ENCODE measurements at places on chromosomes 2 and 18. TPM values are rescaled to one million over a fixed set of nuclear protein-coding genes. Genes with fewer than 3 reads are reported as not detected.

SLC9A4 gene
- not detected for polyA plus RNA-seq

COL6A3 gene
- polyA plus RNA-seq: 0.82 TPM

FEV gene
- polyA plus RNA-seq: not detected

NT5DC4 gene
- not detected for polyA plus RNA-seq

LYPD6B gene
- polyA plus RNA-seq: not detected

UGT1A5 gene
- not detected for polyA plus RNA-seq

DNA sequence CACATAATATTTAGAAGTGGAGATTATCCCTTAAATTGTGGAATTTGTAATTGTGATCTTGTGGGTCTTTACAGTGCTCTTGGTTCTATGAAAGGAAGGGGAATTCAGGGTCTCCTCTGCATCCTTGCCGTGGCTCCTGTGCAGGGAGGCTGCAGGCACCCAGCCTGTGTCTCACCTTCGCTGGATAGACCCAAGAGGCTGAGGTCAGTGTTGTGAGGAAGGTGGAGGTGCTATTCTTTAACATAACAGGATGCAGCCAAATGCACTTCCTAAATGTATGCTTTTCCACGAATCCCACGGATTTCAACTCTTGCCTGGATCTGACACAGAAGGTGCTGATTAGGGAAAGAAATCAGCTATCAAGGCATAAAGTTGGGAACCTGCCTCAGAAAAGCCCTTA is 69.5 kb downstream of the TMEM18 start:
- no peak overlapping the region for H3K27ac ChIP-seq
- DNase-seq: no peak
- no peak overlapping the region for H3K4me3 ChIP-seq
- no peaks in the 10 kb centered on the region for H3K4me1 ChIP-seq

GRCh38 chr2:10028407-10028987 is 14.9 kb upstream of the KLF11 start:
- DNase-seq: no peak
- no peaks in the 10 kb centered on the region for H3K36me3 ChIP-seq
- H3K27me3 ChIP-seq: no peaks in the 10 kb centered on the region
- no peak overlapping the region for H3K4me3 ChIP-seq

GRCh38 chr2:229446350-229446749 is 175.3 kb upstream of the PID1 start:
- H3K27me3 ChIP-seq: no peaks in the 10 kb centered on the region
- no peak overlapping the region for H3K27ac ChIP-seq
- H3K4me3 ChIP-seq: no peak overlapping the region
- H3K36me3 ChIP-seq: no peaks in the 10 kb centered on the region

DNA sequence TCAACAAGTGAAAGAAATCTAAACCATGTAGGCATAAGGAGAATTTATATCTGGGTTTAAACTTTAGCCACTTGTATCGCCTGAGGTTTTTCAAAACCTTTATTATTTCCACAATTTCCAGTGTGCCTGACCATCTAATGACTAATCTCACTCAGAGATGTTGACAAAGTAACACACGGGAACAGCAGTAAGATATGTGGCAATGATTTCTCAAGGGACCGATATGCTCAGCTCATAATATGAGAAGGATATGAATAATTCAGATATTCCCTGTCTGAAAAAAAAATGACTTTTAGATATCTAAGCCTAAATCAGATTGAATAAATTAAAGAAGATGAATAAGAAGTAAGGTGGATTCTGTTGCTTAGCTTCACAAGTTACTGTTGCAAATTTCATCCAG is 43.5 kb downstream of the TMEM163 start:
- H3K27ac ChIP-seq: no peak overlapping the region
- no peaks in the 10 kb centered on the region for H3K36me3 ChIP-seq
- H3K4me3 ChIP-seq: no peak overlapping the region
- no peak for DNase-seq

GRCh38 chr2:60353406-60353800 is 200.1 kb downstream of the BCL11A start:
- H3K4me1 ChIP-seq: no peaks in the 10 kb centered on the region
- no peaks in the 10 kb centered on the region for H3K27me3 ChIP-seq
- no peak overlapping the region for H3K27ac ChIP-seq
- DNase-seq: no peak

GRCh38 chr2:96108541-96109360 is 7.6 kb downstream of the ADRA2B start:
- H3K27ac ChIP-seq: no peak overlapping the region
- H3K36me3 ChIP-seq: no peaks in the 10 kb centered on the region
- no peaks in the 10 kb centered on the region for H3K27me3 ChIP-seq
- no peak overlapping the region for H3K4me3 ChIP-seq
- no peak for DNase-seq
- no peaks in the 10 kb centered on the region for H3K4me1 ChIP-seq

DNA sequence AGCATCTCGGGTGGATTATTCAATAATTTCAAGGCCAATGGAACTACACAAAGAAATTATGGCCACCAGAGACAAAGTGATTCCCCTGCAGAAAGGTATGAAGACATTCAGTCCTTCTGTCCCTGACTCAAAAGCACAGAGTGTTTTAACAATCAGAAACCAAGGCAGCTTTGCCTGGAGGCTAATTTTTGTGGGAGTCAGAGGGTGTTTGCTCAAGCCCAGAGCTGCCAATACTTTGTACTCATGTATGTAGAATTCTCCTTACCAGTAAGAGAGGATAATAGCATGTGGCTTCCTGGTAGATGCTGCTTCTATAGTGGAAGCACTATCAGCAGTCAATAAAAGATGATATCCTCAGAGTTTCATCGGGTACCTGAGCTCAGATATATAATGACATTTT is 178.4 kb downstream of the KCNE4 start:
- H3K27me3 ChIP-seq: no peaks in the 10 kb centered on the region
- H3K27ac ChIP-seq: no peak overlapping the region
- no peak for DNase-seq
- no peaks in the 10 kb centered on the region for H3K4me1 ChIP-seq

DNA sequence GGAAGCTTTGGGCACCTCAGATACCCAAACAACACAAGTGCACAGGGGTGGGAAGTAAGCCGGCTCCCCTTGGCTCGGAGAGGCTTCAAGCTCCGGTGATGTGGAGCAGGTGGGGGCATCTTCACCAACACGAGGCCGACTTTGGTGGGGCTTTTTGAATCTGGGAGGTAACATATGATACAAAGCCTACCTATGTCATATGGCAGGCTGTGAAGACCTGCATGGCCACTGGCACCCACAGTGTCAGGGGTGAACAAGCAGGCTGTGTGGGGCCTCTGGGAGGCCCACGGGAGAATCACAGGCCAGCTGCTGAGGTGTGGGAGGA is 109.0 kb downstream of the EIPR1 start:
- peaks cover 3% of the 10 kb centered on the region for H3K36me3 ChIP-seq
- no peak overlapping the region for H3K27ac ChIP-seq
- no peak overlapping the region for H3K4me3 ChIP-seq
- DNase-seq: no peak
- no peaks in the 10 kb centered on the region for H3K27me3 ChIP-seq
- no peaks in the 10 kb centered on the region for H3K4me1 ChIP-seq
